ENCODE measurements at places on chromosomes 6 and 20.

DNA sequence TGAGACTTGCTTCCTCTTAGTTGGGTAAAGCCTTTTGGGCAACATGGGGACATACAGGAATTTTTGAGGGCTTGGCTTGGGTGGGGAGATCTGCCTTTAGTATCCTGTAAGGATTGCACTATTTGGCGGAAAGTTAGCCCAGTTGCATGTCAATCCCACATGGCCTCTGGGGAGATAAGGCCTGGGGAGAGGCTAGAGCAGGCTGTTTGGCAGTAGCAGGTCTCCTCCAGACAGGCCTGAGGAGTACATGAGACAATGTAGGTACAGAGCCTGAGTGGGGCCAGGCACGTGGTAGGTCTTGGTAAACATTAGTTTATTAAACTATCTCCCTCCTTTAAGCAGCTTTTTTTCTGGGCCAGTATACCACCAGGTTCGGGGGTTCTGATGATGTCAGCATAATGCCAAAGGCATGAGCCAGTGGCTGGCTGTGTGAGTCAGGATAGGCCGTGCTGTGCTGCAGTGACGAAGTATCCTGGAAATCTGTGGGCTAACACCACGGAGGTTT is 147.9 kb downstream of the VEGFA start:
- no peak for DNase-seq

- no peak for DNase-seq
These were observed 114.7 kb upstream of the PRL start for GRCh38 chr6:22411376-22412105.

DNA sequence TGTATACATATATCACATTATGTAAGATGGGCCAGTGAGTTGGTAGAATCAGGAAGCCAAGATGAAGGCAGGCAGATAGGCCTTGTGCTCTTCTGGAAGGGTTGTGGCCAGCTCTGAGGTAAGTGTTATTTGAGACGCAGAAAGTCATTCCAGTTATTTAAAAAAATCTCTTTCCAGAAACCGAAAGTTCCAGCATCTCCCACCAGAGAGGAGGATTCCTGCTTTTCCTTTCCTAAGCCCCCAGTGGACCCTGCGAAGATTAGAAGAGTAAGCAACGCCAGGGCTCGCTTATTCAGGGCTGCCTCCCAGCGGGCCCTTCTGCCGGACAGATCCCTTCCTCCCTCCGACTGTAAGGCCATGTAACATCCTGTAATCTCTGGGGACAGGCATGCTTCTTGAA is 20.4 kb downstream of the ARMC2 start:
- DNase-seq, result no peak

- no peak for DNase-seq
These were observed 97.2 kb downstream of the KIF16B start for GRCh38 chr20:16476032-16476431.

- DNase-seq, result no peak
These were observed 84.8 kb downstream of the AHI1 start for GRCh38 chr6:135412761-135413160.

DNA sequence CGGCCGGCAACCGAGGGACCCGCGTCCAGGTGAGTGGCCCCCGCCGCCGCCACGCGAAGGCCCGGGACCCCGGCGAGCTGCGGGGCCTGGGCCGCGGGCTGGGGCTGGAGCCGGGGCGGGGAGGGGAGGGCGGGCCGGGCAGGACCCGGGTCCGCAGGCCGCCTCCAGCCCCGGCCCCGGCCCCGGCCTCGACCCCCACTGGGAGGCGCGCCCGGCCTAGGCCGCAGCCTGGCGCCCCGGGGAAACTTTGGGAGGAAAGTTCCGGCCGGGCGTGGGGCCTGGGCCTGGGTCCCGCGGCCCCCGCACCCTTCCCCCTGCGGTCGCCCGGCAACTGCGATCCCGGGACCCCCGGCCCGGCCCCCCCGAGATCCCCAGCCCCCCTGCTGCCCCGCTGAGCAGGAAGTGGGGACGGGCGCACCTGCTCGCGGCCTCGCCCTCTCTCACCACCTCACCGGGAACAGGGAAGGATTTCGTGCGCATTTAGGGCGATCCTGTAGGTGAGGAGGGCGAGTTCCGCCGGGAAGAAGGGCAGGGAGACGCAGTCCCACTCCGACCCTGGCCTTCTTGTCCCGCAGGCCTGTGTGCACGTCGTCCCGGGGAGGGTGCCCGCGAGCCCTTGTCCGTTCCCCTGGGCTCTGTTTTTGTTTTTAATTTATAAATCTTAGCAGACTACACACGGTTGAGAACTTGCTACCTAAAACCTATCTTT is 402 bp downstream of the OSBPL2 start:
- no peak for DNase-seq

DNA sequence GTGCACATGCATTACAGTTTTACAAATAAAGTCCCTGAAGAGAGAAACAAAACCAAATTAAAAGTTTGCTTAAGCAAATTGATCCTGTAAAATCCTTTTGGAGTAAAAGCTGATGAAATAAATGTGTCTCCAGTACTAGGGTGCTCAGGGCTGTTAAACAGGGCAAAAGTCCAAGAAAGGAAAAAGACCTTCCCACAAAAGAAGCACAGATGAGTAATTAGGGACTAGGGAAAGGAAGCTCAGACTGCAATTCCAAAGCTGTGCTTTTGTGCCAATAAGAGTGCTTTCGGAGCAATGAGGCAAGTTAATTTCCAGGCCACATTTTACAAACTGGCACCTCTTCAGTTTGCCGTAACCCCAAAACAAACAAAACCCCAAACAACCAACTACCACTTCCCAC is 10.4 kb upstream of the RNF182 start:
- DNase-seq, result no peak

GRCh38 chr6:83378621-83379388 is 52.0 kb downstream of the ME1 start:
- DNase-seq, result no peak

GRCh38 chr20:49710971-49711666 is 2.6 kb downstream of the B4GALT5 start:
- DNase-seq, result no peak

DNA sequence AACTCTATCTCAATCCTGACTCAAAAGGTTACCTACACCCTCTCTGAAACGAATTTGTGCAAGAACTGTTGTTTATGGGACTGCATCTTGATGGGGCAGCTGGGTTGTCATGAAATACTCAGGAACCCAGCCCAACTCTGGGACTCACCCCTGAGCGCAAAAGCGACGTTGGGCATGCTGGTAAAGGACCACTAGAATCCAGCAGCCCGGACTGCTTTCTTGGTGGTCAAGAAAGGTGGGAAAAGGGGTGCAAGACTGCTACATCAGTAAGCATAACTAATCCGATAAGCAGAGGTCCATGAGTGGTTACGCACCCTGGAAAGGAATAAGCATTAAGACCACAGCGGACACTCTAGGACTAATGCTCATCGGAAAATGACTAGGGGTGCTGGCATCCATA is 6.3 kb upstream of the PRR18 start:
- no peak for DNase-seq

- no peak for DNase-seq
These were observed 9.3 kb downstream of the NAPB start for GRCh38 chr20:23412026-23412425.

DNA sequence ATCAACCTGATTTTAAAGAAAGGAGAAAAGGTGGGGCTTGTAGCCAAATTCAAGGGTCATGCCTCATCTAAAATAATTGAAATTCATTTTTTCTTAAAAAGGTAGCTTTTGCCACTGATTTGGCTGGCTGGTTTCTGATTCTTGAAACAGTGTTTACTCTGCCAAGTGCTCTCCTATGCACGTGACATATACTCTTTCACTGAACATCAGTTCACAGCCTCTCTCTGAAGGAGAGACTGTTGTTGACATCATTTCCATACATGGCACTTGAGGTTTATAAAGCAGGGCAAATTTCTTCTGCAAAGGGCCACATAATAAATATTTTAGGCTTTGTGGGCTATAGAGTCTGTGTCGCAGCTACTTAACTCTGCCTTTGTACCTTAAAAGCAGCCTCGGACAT is 40.4 kb upstream of the DOK5 start:
- DNase-seq, result no peak

- no peak for DNase-seq
These were observed 57.4 kb upstream of the SASH1 start for GRCh38 chr6:148285205-148285604.

- DNase-seq, result no peak
These were observed 155.4 kb downstream of the SMOC2 start for GRCh38 chr6:168596344-168596743.

- no peak for DNase-seq
These were observed 26.7 kb downstream of the PKIG start for GRCh38 chr20:44609006-44609515.

DNA sequence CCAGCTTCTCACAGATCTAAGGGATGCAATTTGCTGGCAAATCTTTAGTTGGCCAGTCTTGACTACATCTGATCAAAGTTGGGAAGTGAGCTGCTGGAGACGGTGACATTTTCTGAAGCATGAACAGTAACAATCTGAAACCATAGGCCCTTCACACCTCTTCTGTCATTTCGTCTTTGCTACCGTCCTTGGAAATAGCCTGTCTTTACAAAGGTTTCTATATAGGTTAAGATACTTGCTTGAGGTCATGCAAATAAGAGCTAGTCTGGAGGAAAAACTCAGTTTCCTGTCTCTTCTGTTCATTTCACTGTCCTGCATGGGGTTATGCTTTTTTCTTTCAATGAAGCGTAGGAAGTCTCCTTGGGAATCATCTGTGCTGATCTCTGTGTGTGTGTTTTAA is 55.6 kb downstream of the CARMIL1 start:
- no peak for DNase-seq

DNA sequence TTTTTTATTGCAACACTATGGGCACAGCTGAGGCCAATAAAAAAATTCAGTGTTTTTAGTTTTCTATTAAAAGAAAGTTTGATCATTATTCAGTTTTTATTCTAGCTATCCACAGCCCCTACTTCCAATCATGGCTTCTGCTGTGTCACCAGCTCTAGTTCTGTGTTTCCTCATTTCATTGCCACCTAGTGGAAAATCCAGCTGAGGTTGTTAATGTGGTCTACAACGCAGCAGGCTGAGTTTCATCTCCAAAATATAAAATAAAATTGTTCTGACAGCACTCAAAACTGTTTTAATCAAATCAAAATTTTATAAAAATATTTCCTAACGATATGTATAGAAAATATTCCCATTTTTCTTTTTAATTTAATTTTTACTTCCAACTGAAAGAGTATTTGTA is 13.6 kb downstream of the COL9A1 start:
- no peak for DNase-seq

DNA sequence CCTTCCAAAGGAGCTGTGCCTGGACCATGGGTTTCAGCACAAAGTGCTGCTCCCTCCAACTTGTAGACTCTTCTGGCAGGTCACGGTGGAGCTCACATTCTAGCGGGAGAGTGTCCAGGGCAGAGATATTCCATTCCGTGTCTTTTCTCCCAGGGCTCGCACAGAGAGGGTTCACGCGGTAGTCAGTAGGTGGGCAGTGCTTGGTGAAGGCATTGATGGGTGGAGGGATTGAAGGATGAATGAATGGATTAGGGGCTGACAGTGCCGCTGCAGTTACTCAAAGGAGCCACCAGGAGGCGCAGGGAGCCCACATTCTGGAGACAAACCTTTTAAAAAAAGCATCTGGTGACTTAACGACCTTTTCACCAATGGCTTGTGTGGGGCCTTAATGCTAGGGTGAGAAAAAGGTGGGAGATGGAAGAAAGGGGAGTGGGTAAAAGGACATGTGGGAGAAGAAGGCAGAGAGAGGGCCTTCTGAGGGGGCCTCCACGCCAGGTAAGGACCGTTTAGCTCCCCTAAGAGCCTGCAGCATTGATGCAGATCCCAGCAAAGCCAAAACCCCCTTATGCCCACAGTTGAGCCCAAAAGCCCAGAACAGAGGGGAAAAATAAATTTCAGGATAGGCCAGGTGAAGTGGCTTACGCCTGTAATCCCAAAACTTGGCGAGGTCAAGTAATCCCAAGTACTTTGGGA is 17.5 kb upstream of the FAM110A start:
- no peak for DNase-seq

- no peak for DNase-seq
These were observed 39.9 kb downstream of the SCGN start for GRCh38 chr6:25691894-25692293.

- DNase-seq, result no peak
These were observed 11.5 kb downstream of the FILIP1 start for GRCh38 chr6:75481936-75482593.
